Brain (organoid and tissue), 16 donors: ENCODE measurements at places on chromosomes 6 and 20. TPM values are rescaled to one million over a fixed set of nuclear protein-coding genes. Genes with fewer than 3 reads are reported as not detected.

The DDRGK1 gene
- 82.9 TPM for polyA plus RNA-seq

The PHACTR3 gene
- 28.5 TPM for polyA plus RNA-seq

DNA sequence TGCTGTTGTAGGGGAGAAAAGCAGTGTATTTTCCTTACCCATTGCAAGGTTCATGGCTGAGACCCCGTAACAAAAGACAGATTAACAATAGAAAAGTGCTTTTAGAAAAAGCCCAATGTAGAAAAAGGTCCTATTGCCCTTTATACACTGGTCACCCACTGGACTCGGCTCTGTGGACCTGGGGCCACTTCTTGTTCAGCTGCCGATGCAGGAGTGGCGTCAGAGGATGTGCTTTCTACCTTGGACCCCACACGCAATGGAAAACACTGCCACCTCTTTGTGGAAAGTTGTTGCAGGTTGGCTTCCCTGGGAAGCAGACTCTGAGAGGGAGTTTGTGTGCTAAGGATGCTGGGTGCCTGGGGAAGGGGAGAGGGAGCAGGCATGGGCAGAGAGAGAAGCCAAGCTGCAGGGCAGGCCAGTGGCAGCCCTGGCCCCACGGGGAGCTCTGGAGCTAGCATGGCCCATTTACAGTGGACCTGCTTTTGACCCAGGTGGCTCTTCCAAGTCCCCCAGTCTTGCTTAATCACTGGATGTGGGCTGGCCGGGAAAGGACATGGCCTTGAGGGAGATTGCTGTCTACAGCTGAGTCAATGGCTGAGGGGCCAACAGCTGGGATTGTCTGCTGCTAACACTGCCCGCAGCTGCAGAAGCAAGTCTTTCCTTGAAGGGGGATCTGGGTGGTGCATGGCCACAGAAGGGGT is 142.9 kb downstream of the CDC5L start:
- no peak for DNase-seq

The FNDC1 gene
- polyA plus RNA-seq = 0.83 TPM

DNA sequence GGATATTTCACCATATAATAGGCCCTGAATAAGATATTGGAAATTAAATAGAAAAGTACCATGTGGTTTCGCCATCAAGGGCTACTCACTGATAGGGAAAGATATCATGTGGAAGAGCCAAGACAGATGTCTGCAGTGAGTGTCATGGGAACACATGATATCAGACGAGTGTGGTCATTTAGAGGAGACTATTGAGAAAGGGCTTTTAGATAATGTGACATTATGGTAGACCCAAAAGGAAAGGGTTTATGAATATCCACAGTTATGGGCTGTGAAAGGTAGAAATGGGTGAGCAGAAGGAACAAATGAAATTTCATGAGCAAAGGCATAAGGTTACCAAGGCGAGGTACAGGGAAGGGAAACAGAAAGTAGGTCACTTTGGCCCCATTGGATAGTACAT is 182.3 kb upstream of the PRSS16 start:
- no peak for DNase-seq

The GABRR1 gene
- polyA plus RNA-seq = not detected

The RPP40 gene
- 9.0 TPM for polyA plus RNA-seq

DNA sequence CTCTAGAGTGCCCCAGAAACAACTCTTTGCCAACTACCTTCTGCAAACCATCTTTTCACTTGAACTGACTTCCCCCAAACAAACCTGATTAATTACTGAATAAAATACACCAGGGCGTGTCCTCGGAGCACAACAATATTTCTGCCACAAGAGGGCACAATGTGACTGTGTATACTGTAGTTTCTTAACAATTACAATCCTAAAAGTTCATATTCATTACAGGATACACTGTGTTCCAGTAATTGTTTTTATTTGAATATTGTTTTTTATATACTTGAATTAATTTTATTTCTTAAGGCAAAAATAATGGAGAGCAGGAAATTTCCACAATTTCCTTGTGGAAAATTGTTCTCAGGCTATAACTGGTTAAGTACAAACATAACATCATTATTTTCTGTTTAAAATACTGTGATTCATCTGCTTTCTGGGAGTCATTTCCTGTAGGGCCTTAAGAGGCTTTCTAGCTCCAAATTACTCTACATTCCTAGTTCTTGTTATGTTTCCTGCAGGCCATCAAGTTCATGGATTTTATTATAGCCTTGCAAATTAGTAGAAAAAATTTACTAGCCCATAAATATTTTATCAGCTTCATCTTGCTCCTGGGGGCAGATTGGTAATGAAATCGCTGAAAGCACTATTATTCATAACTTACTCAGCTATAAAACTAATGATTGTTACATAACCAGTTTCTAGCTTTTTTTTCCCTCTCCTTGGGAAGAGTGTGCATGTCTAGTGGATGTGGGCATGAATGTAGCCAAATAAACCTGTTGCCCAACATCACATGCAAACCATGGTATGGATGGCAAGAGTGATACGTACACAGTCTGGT is 51.9 kb upstream of the SLC22A16 start:
- DNase-seq = peak; percentile 89

The RARS2 gene
- polyA plus RNA-seq = 41.9 TPM

The TRDN gene
- not detected for polyA plus RNA-seq

The AIF1 gene
- 14.9 TPM for polyA plus RNA-seq

GRCh38 chr6:47160702-47161101 is 118.6 kb upstream of the ADGRF1 start:
- DNase-seq = no peak

The AGER gene
- 2.1 TPM for polyA plus RNA-seq

DNA sequence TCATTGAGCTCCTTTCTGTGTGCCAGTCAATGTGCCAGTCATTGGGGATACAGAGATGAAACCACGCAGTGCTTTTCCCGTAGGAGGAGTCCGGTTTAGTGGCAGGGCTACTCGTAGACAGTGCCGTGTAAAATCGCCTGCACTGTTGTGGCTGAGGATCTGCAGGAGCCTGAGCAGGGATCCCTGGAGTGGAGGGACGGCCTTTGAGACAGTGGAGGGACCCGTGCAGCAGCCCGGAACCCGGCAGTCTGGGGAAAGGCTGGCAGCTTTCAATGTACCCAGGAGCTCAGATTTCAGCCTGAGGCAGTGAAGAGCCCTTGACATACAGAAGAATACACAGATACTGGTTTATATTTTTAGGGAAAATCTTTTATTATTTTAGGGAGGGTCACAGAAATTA is 203.3 kb downstream of the ARID1B start:
- no peak for DNase-seq

DNA sequence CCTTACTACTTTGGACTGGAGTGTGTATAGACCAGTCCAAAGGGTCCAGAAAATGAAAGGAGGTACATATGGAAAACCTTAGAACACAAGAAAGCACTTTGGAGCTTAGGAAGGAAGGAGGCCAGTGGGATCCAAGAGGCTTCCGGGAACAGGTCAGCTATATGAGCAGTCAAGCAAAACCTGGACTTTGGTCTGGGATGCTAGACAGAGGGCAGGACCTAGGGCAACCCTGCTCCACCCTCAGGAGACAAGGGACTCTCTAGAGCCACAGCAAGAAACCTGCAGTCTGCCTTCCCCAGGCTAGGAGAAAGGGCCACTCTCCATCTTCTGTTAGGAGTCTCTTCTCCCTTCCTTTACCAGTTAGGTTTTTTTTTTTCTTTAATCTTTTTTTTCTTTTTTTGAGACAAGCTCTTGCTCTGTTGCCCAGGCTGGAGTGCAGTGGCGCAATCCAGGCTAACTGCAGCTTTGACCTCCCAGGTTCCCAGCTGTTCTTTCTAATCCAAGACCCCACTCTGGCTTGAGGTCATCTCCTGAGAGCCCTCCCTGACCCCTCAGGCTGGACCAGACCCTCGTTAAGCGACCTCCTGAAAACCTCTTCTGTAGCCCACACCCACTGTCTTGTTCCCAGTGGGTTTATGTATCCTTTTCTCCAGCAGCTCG is 4.6 kb downstream of the KCNK5 start:
- no peak for DNase-seq

DNA sequence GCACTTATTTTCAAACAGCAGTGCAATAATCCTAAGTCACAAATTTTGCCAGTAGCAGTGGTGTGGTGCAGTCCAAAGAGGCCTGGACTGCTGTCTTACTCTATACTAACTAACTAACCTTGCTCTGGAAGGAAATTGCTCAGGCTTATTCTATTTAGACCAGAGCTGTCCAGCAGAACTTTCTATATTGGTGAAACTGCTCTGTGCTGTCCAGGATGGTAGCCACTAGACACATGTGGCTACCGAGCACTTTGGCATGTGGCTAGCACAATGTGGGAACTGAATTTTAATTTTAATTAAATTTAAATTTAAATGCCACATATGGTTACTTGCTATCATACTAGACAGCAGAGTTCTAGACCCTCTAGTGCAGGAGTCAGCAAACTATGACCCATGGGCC is 27.1 kb upstream of the FBXO9 start:
- DNase-seq = peak; percentile 66

- no peak for DNase-seq
Observed at GRCh38 chr6:8905757-8906156, 470.4 kb upstream of the SLC35B3 start.

The SLPI gene
- 4.1 TPM for polyA plus RNA-seq

DNA sequence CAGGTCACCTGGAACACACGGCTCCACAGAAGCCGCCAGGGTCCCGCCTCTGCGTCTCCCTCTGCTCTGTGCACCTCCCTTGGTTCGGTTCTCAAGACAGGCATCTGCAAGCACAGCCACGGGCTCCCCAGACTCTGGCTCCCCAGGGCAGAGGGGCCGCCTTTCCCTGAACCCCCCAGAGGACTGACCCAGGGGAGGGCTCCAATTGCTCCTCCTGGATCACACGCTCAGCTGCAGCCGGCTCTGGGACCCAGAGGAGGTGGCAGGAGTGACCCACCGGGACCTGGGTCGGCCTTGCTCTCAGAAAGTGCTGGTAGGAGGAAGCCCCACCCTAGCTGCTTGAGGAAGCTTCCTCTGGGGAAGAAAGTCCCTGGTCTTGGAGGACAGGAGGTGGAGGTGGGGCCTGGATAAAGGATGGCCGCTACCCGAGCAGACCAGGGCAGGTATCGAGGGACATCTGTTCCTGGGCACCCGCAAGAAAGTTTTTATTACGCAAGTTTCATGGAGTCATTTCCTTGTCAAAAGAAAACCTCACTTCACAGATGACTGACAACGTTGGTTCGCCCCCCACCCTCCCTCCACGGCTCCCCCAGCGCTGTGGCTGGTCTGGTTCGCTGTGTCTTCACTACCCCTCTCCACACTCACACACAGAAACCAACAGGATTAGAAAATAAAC is 103.9 kb upstream of the AFDN start:
- no peak for DNase-seq

DNA sequence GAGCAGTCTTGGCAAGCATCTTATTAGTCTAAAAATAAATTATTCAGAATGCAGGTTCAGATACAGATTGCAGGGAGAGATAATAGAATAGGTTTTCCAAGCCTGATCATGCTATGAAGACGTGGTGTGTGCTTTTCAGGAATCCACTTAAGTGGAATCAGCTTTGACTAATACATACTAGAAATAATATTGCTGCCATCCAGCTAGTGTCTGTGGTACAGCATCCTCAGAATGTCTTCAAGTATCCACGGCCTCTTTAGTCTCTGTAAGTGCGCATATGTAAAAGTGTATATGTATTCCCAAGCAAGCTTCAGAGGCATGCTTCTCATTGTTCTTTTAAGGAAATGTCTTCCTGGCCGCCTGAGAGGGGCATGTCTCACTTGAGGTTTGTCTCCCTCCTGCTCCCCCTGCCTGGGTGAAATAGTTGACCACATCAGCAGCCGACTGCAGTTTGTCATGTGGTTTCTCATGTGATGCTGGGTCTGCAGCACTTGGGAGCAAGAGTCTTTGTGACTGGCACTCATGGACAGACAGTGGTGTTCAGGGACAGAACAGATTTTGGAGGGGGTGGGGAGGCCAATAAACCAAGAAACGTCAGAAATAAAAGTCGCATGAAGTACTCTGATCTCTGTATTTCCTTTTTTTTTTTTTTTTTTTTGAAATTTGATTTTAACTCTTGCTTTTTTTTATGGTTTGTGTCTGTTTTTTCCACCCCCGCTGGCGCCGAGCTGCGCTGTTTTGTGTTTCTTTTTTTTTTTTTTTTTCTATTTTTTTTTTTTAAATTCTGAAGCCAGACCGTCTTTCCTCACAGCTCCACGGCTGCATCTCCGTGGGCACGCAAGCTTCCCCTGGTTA is 150.8 kb downstream of the PRL start:
- DNase-seq = peak; percentile 93

DNA sequence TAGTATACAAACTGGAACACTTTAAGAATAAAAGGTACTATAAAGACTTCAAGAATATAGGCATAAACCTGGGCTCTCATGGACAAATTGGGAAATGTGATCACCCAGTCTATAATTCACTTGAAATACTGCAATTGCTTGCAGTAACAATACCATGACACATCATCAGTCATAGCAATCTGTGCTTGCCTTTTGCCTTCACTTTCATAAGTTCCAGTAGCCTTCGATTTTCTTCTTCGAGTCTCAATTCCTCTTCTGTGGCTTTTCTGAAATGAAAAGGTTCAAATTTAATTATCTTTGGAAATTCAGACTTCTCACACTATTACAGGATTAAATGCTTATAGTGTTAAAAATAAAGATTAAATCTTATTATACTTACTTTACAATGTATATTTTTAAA is 96.3 kb upstream of the ZBTB24 start:
- no peak for DNase-seq

DNA sequence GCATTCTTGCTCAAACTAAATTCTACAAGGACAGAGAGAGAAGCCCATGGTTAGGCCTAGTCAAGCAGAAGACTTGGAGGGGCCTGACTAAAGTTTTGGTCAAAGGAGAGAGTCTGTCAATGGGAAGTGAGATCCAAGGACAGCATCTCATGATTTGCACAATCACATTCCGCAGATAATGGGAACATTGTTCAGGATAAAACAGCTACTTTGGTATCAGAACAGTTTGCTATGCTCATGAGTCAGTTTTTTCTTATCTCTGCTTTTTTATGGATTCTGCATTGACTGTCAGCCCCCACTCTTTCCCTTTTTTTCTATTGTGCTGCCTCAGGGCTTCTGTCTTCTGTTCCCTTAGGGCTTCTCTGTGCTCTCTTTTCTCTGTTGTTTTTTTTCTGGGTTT is 28.6 kb downstream of the AKAP7 start:
- no peak for DNase-seq

The GSTA2 gene
- not detected for polyA plus RNA-seq

DNA sequence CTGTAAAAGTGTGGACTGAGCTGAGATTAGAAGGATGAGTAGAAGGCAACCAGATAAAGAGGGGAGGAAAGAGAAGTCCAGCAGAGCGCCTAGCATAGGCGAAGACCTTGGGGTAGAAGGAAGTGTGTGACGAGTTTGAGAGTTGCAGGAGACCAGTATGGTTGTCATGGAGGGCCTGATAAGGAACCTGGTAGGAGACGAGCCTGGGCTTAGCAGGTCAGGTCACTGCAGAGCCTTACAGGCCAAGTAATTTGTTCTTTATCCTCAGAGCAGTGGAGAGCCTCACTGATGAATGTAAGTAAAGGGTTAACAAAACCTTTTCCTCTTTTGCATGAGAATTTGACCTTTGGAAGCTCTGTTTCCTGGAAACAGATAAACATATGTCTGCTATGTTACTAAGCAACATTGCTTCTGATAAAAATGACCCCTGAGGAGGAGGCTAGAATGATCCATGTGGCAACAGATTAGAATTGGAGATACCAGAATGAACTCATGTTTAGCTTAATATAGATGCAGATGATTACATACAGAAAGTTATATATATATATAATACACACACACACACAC is 2.9 kb upstream of the TMEM74B start:
- DNase-seq = no peak
